ENCODE measurements at places on chromosomes 7 and 10. TPM values are rescaled to one million over a fixed set of nuclear protein-coding genes. Genes with fewer than 3 reads are reported as not detected.
A peak's percentile ranks its signal among the peaks of the same experiment; 100 is the strongest.

GRCh38 chr10:8189458-8189857 is 135.0 kb downstream of the GATA3 start:
- no peak for DNase-seq

- DNase-seq = peak; percentile 19
These were observed 151.3 kb downstream of the HGF start for GRCh38 chr7:81618396-81619014.

DNA sequence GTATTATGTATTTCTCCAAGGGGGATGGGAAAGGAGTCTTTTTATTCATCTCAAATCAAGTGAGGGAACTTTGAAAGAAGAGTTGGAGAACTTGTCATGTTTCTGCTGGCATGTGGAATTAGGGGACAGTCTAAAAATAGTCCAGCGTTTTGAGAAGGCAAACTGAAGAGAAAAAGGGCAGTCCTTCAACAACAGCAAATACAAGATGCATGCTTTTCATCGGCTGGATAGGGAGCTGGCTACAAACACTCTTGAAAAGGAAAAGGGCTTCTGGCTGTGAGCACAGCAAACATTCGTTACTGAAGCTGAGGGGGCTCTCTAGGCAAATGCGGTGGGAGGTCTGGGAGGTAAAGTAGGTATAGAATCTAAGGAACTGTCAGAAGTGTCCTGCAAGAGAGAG is 91.9 kb downstream of the AHR start:
- DNase-seq = no peak

GRCh38 chr10:125709553-125710474 is 9.7 kb upstream of the EDRF1 start:
- DNase-seq = peak; percentile 10

DNA sequence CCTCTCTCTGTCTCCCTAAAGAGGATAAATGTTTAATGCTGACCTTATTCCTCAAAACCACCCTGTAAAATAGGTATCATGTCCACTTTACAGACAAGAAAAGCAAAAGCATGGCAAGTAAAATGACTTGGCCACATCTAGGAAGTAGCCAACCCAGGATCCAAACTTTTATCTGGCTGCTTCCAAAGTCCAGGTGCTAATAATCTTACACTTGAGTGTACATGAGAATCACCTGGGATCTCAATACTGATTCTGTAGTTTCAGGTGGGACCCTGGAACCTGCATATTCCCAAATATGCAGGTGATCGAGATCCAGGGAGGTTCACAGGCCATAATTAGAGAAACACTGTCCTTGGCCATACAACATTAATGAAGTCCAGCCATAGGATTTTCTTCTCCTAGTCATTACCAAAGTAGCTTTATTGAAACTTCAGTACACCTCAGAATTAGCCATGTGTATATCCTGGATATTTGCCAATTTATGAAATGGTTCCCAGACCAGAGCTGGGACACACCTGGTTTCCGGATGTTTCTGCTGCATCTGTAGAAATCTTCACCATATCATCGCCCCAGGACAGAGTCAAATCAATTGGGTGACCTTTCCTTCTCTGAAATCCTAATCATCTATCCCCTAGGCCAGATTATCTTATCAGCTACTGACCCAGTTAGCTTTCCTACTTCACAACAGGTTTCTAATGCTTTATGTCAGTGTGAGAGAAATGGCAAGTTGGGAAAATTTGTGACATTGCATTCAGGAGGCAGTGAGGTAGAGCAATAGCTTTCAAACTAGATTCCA is 119.1 kb upstream of the KMT2E start:
- DNase-seq = no peak

DNA sequence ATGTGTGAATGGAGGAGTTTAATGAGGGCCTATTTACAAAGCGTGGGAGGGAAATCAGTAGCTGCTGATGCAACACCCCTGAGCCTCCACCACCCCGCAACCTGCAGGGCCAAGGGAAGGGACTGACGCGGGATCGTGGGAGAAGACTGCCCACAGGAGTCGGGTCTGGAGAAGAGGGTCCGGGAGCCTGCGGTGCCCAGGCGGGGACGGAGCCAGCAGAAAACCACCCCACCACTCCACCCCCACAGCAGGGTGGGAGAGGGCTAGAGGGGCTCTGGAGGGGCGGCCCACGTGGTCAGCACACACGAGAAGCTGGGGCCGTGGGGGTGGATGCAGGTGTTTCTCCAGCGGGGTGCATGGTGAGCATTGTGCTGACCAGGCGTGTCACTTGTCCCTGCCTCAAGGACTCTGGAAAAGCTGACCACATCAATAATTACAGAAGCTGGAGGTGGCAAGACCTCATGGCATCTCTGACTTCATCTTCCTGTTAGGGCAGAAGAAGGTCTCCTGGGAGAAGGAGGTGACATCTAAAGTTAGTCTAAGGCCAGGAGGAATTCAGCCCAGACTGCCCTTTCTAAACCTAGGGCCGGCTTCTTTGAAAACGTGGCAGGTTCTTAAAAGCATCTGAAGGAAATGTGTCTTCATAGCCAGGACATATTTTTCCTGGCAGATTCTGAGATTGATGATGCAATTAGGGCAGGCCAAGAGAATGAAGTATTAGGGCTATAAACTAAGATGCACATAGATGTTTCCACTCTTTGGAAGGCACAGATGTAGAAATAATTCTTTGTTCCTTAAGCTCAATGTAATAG is 150.9 kb downstream of the RGS10 start:
- DNase-seq = no peak

DNA sequence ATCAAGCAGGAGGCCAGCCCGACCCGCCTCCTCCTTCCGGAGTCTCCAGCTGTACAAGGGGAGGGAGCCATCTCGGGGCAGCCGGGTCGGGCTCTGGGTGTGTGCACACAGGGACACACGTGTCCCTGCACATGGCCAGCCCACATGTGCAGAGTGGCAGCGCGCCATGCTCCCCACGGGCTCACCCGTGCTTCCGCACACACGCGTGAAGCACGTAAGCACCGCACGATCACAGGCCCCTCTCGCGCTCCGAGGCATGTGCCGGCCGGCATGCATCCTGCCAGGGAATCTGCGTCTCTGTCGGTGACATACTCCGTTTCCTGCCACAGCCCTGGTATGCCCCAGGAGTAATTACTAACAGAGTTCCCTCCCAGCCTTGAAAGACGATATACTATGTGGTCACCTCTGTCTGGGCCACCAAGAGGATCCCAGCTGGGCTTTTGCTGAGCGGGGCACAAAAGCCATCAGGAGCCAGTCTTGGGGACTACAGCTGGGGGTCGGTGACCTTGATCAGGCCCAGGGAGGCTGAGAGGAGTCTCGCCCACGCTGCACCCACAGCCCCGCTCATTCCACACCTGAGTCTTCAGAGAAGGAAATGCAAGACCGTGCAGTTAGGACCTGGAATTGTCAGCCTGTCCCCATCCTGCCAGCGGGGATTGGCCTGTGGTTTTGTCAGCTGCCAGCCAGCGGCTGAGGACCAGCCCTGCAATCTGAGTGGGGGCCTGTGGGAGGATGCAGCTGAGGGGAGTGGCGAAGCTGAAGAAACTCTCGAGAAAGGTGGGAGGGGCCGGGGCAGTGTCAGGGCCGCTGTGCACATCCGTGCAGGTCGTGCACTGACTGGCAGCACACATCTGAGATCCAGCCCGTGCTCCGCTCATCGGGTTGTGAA is 11.0 kb upstream of the LFNG start:
- peak; percentile 61 for DNase-seq

- peak; percentile 44 for DNase-seq
These were observed at the start of gene FBXW4 for GRCh38 chr10:101694674-101695403. TSS of gene FBXW4 (minus strand) at chr10:101695170. CDS start at chr10:101695105, 65 bp downstream.

DNA sequence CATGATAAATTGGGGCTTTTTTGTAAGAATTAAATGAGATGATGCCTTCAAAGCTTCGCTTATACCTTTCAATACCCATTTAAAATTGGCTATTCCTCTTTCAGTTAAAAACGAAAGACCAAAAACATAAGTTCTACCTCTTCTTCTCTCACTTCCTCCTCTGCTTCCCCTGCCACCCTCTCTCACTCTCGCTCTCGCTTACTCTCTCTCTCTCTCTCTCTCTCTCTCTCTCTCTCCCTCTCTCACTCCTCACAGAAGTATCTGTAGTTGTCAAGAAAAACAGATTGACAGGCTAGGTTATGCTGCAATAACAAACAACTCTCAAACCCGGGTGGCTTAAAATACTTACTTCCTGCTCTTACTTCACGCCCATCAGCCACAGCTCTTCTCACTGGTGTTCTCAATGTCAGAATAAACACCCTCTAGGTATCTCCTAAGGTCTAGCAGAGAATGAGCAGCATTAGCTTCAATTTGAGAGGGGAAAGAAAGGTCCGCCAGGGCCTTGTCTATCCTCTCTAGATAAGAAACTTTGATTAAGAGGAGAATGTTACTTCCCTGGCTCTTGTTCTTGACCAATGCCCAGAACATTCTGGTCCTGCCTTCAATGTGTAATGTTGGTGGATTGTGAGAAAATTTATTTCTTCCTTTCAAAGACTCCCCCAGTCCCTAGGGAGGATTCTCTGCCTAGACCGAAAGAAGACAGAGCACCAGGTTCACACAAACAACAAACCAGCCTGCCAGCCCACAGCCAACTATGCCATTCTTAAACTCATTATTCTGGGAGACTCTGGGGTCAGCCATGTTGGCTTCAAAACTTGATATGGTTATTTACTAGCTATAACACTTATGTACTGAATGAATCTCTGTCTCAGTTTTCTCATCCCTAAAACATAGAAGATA is 1028.7 kb downstream of the XPNPEP1 start:
- no peak for DNase-seq

DNA sequence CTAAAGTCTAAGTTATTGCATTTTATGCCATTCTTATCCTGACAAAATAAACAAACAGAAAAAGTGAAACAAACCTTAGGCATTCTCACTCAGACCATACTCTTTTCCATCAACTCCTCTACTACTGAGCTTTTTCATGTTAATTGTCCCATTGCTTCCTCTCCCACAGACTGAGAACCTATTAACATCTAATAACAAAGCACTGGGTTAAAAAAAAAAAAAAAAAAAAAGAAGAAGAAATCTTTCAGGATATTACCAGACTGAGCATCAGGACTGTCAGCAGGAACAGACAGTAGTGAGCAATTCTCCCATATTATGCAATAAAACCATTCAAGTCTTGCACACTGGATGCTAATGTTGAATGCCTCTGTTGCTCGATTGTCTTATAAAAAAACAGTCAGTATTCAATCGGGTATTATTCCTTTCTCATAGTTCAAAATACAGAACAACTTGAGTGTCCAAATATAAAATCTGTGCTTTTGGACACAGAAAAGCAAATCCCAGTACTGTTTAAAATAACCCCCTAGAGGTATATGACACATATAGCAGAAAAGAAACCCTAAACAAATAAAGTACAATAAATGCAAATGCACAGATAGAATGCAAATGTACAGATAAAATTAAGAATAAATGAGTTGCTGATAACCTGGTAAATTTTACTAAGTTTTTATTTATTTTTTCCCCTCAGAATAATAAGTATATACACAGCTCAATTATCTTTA is 531.3 kb upstream of the LRRTM3 start:
- no peak for DNase-seq

DNA sequence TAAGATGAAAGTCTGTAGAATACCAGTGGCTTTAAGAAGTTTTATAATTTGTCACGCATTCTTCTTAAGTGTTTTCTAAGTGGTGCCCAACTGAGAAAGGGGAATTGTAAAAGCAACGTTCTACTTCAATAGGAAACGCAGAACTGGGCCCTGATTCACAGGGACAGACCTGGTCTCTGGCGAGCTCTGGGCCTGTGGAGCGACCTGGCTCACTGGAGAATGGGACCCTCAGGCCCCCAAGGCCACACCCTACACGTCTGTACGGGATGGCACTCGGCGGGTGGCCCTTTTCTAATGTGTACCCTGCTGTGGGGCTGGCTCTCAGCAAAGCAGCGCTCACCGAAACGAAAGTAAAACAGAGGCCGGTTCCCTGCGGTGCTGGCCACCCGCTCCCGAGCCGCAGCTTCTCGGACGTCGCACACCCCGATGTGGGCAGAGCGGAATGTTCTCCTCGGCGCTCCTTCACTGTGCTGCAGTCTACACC is 205.0 kb downstream of the DIP2C start:
- peak; percentile 71 for DNase-seq

- no peak for DNase-seq
These were observed 31.2 kb downstream of the SPOCK2 start for GRCh38 chr10:72056932-72057751.

GRCh38 chr10:119663866-119664698 is 12.9 kb downstream of the BAG3 start:
- no peak for DNase-seq

DNA sequence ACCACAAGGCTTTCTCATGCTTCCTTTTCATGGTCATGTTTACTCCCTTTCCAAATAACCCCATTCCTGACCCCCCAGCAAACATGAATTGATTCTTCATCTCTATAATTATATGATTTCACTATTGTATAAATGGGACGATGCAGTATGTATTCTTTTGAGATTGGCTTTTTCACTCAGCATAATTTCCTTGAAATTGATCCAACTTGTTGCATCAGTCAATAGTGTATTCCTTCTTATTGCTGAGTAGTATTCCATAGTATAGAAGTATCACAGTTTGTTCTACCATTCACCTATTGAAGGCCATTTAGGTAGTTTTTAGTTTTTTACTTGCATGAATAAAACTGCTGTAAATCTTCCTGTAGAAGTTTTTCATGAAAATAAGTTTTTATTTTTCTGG is 264.7 kb downstream of the BAMBI start:
- no peak for DNase-seq

- no peak for DNase-seq
These were observed 44.2 kb downstream of the MINDY4 start for GRCh38 chr7:30815388-30815854.

DNA sequence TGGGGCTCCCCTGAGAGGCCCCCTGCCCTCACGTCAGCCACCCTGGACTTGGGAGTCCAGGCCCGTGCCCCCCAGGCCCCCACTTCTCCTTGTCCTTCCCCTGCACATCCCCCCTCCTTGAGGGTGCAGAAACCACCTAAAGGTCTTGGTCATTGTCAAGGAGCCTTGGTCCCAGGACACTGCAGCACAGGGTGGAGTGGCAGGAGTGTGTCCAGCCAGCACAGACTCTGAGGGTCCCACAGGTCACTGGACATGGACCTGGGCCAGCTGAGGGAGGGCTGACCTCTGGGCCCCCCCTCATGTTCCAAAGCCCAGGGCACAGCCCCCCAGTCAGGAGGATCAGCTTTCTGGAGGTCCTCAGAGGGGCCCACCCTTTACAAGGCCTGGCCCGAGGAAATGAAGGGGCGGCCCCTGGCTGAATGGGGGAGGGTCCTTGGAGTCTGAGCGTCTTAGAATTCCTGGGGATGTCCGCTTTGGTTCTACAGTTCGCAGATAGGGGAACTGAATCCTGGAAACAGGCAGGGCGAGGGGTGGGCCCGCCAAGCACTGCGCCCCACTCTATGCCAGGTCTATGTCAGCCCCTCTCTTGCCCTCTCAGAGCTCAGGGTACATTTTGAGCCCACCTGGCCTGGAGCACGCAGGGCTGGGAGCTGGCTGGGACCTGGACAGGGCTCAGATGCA is 54.0 kb downstream of the PWWP2B start:
- no peak for DNase-seq

- DNase-seq = peak; percentile 2
These were observed 57.8 kb upstream of the ANKRD30A start for GRCh38 chr10:37067576-37067975.

The ACSM6 gene
- not detected for total RNA-seq

The TEX47 gene
- total RNA-seq = not detected

The RBM20 gene
- total RNA-seq = 2.0 TPM

The SLC25A40 gene
- 4.4 TPM for total RNA-seq

The TASOR2 gene
- 53.6 TPM for total RNA-seq

The VWDE gene
- total RNA-seq = under 0.01 TPM

The SYT15 gene
- total RNA-seq = 0.79 TPM

The DOCK4 gene
- 57.1 TPM for total RNA-seq

The TMEM26 gene
- total RNA-seq = under 0.01 TPM

The EPHB6 gene
- total RNA-seq = under 0.01 TPM

The AGBL3 gene
- 0.44 TPM for total RNA-seq

The SPDYE5 gene
- total RNA-seq = not detected

The TAS2R4 gene
- 0.22 TPM for total RNA-seq

The PLEKHS1 gene
- total RNA-seq = not detected

The PPP1R17 gene
- total RNA-seq = not detected

The PTF1A gene
- total RNA-seq = not detected
